Left ventricle myocardium inferior (tissue), 1 donor: ENCODE measurements at places on chromosomes 2 and 18. TPM values are rescaled to one million over a fixed set of nuclear protein-coding genes. Genes with fewer than 3 reads are reported as not detected.

DNA sequence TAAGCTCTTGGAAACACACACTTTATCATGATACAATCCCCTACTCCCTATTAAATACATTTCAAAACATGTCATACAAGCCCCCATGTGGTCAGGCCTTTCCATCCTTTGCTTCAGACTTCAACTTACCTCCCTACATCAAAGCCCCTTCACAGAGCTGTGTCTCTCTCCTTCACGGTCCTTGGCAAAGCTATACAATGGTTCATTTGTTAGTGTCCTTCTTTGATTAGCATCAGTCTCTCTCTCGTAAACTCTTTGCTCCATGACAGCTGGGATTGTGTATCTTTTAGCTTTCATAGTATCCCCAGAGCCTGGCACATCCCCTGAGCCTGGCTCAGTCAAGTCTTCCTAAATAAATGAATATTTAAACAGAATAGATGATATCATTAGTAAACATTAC, 25.6 kb upstream of the INSIG2 start:
- DNase-seq: no peak

DNA sequence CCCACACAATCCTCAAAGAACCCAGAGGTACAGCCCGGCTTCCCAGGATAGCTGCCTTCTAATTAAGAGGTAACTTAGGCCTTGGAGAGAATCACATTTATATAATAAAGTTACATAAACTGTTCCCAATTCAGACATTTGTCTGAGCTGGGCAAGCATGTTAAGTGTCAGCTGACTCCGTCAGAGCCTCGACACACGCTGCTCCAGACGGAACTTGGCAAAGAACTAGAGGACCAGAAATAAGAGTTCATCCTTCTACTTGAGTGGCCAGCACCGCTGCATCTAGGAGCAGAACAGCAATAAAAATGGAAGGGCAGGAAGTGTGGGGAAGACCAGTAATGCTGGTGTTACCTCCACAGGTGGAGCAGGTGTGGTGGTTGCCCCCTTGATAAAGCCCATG, 80.5 kb downstream of the MYO5B start:
- no peak for DNase-seq

DNA sequence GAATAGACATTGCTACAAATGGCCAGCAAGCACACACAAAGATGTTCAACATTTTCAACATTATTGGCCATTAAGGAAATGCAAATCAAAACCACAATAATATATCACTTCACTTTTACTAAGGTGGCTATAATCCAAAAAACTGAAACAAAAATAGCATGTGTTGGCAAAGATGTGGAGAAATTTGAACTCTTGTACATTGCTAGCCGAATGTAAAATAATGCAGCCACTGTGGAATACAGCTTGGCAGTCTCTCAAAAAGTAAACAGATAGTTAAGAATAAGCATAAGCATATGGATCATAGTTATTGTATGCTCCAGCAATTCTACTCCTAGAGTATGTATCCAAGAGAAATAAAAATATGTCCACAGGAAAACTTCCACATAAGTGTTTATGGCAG, 192.5 kb downstream of the EN1 start:
- no peak for DNase-seq

The COLEC12 gene
- total RNA-seq: 7.3 TPM

- DNase-seq: no peak
These were observed 650.8 kb downstream of the DCDC2C start for GRCh38 chr2:4354164-4354563.

The NEU2 gene
- total RNA-seq: not detected

DNA sequence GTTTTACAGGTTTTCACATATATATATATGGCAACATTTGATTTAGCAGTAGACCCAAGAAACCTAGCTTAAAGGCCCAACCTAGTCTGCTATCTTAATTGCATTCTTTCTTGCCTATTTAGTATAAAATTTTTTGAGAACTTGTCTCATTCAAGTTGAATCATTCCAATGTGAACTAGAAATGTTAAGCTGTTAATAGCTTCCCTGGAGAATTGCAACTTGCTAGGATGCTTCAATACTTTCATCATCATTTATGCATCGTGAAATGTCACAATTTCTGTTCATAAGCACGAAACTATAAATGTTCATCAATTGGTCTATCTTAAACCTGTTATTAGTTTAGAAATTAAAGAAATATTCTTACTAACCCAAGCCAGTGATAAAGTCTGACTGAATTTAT, 217.6 kb downstream of the BABAM2 start:
- DNase-seq: no peak

The NEU4 gene
- not detected for total RNA-seq

DNA sequence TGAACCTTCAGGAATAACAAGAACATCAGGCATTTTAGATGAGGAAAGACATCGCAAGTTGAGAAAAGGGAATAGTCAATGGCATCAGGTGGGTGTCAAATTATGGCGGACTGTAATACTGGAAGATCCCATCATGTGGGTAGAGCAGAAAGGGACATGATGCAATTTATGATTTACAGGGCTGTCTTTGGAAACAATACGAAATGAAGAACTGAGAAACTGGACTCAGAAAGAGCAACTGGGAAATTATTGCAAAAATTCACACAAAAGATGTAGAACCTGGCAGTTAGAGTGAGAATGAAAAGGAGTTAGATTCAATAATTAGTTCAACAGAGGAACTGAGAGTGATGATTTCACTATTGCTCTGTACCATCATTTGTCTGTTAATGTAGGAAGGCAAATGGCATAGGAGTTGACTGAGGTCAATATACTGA, 1635.0 kb upstream of the ACVR2A start:
- DNase-seq: no peak

DNA sequence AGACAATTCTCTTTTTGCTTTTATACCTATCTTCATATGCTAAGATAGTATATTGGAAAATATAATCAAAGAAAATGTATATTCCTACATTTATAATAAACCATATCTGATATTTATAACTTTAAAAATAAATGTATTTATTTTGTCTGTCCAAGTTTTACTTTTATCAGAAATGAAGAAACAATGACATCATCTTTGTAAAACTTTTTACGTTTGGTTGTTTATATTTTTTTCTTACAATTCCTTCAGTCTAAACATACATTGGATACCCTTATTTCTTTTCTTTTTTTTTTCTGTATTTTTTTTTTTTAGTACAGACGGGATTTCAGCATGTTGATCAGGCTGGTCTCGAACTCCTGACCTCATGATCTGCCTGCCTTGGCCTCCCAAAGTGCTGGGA, 1577.0 kb upstream of the SLC39A10 start:
- DNase-seq: no peak

DNA sequence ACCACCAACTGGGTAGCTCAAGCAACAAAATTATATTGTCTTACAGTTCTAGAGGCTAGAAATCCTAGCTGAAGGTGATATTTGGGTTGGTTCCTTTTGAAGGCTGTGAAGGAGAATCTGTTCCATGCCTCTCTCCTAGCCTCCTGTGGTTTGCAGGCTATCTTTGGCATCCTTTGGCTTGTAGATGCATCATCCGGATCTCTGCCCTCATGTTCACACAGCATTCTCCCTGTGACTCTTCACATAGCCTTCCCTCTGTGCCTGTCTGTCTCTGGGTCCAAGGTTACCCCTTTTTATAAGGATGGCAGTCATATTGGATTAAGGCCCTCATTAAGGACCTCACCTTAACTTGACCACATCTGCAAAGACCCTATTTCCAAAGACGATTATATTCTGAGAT, 78.6 kb upstream of the MAP3K20 start:
- no peak for DNase-seq

The PROC gene
- not detected for total RNA-seq

- no peak for DNase-seq
These were observed 5.7 kb downstream of the CPS1 start for GRCh38 chr2:210562091-210562490.

DNA sequence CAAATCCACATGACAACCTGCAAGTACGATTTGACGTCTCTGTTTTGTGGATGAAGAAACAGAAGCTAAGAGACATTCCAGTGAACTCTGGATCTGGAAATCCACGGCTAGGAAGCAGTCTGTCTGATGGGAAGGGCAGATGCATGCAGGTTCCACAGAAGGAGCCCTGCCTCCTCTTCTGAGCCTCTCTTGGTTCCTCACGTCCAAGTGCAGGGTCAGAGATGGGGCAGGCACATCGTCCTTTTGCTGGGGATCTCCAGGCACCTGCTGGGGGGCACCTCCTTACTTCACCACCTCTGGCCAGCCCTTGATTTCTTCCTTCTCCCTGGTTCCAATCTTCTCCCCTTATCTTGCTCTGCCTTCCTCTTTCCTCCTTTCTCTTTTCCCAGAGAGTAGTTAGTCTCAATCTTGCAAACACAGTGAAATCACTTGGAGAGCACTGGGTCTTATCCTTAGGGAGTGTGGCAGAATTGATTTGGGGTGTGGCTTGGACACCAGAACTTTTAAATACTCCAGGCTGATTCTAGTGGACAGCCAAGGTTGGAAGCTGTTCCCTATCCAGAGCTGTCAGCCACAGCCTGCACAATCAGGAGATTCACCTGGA, 137.8 kb downstream of the BCL2 start:
- no peak for DNase-seq

DNA sequence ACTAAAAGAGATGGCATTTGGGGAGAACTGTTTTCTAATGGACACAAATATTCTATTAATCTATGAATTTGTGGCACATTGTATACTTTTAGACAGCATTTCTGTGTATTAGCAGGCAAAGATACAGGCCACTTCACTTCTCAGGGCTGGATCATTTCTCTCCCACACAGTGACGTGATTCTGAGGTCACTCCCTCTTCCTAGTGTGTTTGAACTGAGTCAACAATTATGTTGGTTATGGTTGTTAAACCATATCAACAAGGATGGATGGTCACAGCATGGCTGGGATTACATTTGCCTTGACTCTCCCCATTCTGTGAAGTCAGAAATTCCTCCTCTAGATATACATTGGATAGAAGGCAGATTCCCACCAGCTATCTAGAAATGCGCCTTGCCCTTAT, 11.6 kb downstream of the NOSTRIN start:
- no peak for DNase-seq

DNA sequence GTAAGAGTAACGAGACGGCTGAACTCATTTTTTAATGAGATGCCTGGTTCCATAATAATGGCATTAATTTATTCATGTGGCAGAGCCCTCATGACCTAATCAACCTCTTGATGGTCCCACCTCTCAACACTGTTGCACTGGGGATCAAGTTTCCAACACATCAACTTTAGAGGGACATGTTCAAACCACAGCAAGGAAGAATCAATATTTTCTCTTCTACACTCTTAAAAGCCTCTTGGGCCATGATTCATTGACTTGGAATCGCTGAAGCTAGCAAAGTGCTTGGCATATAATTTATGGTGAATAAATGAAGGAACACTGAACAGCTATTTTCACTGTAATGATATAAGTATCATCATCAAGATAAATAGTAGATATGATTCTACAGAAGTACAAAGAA, 333.0 kb downstream of the TNS1 start:
- DNase-seq: no peak

- DNase-seq: no peak
These were observed 274.6 kb upstream of the SALL3 start for GRCh38 chr18:78704971-78705461.

The SERPINB12 gene
- total RNA-seq: not detected

The RNF152 gene
- total RNA-seq: 10.4 TPM

DNA sequence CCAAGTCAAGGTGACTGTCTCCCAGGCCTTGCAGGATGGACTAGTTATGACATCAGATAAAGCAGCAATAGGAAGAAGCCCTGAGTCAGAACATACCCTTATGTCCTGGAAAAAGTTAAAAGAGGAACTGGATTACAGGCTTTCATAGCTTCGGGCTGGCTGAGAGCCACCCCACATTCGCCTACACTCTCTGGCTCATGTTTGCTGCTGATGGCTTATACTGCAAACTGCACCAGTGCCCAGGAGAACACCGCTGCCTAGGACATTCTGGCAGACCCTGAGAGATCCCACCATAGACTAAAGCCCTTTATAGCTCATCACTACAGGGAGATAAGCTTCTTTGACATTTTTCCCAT, 20.3 kb downstream of the SLC8A1 start:
- DNase-seq: peak; percentile 58

- no peak for DNase-seq
These were observed 59.1 kb downstream of the C2orf76 start for GRCh38 chr2:119307419-119308140.

The TAF4B gene
- total RNA-seq: 1.1 TPM

- peak; percentile 56 for DNase-seq
These were observed 56.7 kb upstream of the EML6 start for GRCh38 chr2:54666634-54667265.

DNA sequence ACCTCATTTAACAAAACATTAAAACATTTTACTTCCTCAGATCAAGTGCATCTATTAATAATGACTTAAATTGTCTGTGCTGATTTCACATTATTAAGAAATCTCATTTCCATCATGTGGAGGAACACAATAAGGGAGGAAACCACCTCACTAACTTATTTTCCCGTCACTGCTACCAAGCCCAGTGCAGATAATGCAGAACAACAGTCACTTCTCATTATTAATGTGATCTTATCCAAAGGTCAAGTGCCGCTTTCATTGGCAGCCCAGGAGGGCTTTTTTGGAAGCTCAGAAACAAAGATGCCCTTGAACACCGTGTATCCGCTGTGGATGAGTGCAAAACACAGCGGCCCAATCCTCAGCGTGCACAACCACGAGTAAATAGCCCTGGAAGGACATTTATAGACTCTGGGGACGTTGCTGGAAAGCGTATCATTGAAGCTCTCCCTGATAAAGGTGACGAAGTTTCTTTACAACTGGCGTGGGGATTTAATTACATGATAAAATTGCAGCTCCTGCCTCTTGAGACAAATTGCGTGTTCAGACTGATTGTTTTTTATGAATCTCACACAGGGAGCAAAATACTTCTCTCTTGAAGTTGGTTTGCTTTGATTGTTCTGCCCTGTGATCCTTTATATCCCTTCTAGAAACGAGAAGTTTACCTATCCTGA, 13.2 kb downstream of the ASB18 start:
- no peak for DNase-seq

The GPR17 gene
- total RNA-seq: 0.16 TPM

The MAB21L4 gene
- total RNA-seq: not detected

The SLC5A7 gene
- total RNA-seq: not detected

DNA sequence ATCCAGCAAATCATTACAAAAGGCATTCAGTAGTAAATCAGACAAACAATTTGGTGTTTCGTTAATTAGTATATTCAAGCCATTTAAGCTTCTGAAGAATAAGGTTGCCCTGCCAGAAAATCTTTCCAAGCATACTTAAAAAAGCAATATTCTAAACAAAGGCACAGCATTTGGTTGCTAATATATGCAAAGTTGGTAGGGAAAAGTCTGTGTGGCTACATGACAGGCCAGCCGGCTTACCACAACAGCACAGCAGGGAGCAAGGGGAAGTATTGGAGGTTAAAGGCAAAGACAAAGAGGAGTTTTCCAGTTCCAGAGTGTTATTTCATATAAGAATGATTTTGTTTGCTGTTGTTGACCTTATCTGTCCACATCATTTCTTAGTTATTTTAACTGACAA, 282.3 kb downstream of the MBD5 start:
- DNase-seq: no peak

The TTN gene
- 2,803 TPM for total RNA-seq

- DNase-seq: no peak
These were observed 48.9 kb downstream of the APLF start for GRCh38 chr2:68516051-68516955.
